Stimulated activated CD8-positive, alpha-beta memory T cell treated with anti-CD3 and anti-CD28 coated beads, Interleukin-7, amount 100 ng/mL, for 1 hour (primary cell): ENCODE measurements at places on chromosomes 5 and 9.
A peak's percentile ranks its signal among the peaks of the same experiment; 100 is the strongest.

GRCh38 chr5:112388074-112388473 lies 31.0 kb downstream of the EPB41L4A start:
- no peak for DNase-seq

GRCh38 chr5:138109463-138110265 lies 25.8 kb downstream of the WNT8A start:
- no peak for DNase-seq

DNA sequence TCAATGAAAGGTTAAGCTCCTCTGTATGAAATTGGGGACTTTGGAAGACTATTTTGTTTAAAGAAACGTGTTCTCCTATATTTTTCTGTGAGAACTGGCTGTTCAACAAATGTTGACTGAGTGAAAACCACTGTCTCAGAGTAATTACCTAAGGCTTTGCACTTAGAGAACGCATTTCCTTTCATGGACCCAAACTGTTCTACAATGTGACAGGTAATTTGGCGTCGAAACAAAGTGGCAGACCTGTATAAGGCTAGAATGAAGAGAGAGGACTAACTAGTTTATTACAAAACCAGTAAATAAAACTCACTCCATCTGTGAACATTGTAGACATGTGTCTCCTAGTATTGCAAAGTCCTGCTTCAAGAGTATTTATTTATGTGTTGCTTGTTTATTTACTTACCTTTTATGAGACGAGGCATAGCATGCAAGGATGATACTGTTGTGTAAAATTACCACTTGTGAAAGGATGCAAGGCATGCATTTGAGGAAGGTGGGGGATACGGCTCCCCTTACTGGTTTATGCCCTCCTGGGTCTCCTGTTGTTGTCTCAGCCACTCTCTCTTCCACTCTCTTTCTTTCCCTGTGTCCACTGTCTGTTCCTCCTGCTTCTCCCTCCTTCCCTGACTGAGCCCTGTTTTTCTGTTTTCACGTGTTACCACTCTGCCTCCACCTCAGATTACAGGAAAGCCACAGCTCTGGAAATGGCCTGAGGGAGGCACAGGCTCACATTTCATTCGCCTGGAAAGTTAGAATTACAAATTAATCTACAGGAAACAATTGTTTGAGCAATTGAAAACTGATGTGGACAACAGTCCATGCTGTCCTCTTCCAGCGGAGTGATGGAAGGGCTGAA lies 444.0 kb upstream of the ZNF608 start:
- no peak for DNase-seq

GRCh38 chr9:93095205-93096130 lies 549 bp upstream of the CARD19 start:
- DNase-seq: peak; percentile 100

DNA sequence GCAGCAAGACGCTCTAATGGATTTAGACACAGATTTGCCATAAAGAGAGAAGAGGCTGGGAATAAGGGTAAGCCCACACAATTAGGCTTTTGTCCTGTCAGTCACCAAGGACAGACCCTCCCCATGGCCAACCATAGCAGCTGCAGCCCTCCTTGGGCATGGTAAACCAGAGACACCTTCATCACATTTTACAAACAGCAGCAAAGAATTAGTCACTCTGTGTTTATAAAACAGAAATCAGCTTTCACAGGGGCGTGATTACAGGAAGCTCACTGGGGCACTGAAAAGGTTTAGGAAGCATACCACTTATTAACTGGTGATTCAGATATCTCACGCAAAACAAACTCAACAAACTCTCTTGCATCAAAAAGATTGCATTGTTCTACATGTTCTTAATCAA lies 37.3 kb upstream of the ZNF622 start:
- no peak for DNase-seq

GRCh38 chr9:1065130-1065529 lies 15.0 kb downstream of the DMRT2 start:
- no peak for DNase-seq

GRCh38 chr9:112218908-112219307 lies 43.8 kb upstream of the SUSD1 start:
- DNase-seq: no peak

- no peak for DNase-seq
Measured at GRCh38 chr9:32706725-32707100, 71.2 kb upstream of the TAF1L start.

DNA sequence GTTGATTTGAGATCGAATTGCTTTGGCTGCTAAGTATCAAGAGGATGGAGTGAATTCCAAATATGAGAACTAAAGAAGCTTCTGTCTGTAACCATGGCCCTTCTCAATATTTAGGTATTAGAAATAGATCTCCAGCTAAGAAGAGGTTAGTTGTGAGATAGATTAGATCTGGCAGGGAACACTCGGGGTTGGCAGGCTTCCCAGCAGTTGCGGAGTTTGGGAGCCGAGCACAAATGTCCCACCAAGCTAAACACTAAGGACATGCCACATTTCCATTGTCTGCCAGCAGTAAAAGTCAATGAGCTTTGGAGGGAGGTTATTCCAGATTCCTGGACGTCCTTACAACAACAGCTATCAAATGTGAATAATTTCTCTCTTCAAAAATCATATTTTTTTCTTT lies 85.8 kb downstream of the TAF11L14 start:
- DNase-seq: no peak

GRCh38 chr9:92059661-92060060 lies 55.6 kb downstream of the SPTLC1 start:
- no peak for DNase-seq

GRCh38 chr5:158485047-158485446 lies 614.7 kb downstream of the EBF1 start:
- DNase-seq: no peak

GRCh38 chr5:43773478-43773844 lies 170.5 kb downstream of the NNT start:
- DNase-seq: no peak

DNA sequence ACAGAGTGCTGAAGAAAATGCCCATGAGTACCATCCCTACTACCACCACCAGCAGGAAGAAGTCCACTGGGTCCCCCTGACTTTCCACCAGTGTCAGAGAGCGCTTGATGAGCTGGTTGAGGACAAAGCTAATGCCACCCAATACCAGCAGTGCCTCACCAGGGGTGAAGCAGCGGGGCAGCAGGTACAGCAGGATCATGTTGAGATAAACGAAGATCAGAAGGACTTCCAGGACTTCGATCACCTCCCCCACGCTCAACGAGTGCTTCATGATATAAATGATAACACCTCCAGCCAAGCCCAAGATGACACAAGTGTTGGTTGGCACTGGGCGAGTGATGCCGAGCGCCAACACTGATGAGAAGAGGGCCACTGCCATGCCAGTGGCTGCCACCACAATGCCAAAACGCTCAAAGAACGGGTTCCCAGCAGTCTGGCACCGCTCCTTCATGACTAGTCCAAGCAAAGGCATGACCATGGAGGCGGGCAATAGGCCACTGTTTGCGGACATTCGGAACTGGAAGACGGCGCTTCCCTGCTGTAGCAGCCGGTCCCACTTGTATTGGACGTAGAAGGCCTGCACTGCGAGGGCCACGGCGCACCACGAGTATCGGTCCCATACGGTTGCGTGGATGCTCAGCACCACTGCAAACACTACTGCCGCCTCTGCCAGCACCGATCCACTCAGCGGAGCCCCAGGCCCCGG lies 679 bp downstream of the DOLK start:
- no peak for DNase-seq

DNA sequence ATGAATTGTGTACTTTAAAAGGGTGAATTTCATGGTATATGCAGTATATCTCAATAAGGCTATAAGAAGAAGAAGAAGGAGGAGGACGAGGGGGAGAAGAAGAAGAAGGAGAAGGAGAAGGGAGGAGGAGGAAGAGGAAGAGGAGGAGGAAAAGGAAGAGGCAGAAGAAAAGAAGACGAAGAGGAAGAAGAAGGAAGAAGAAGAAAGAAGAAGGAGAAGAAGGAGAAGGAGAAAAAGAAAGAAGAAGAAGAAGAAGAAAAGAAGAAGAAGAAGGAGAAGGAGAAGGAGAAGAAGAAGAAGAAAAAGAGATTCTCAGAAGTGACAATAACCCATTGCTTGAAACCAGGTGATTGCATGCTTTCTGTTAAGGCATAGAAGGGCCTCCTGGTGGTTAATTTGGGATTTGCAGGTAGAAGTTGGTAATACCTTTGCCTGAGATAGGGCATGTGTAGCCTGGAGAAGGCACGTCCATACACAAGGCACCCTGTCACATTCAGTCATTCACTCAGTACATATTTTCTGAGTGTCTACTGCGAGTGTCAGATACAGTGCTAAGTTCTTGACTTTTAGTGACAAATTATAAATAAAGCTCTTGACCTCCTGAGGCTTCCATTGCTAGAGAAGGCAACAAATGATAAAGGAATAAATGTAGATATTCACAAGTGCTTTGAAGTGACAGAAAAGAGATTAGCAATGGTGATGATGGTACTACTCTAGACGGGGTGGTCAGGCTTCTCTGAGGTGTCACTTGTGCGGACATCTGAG lies 231.3 kb downstream of the NPR3 start:
- DNase-seq: no peak

GRCh38 chr9:26313108-26313507 lies 579.5 kb downstream of the CAAP1 start:
- no peak for DNase-seq

GRCh38 chr5:174789596-174789995 lies 65.2 kb downstream of the MSX2 start:
- DNase-seq: no peak

- DNase-seq: no peak
Measured at GRCh38 chr5:60687927-60688720, 11.8 kb downstream of the DEPDC1B start.

DNA sequence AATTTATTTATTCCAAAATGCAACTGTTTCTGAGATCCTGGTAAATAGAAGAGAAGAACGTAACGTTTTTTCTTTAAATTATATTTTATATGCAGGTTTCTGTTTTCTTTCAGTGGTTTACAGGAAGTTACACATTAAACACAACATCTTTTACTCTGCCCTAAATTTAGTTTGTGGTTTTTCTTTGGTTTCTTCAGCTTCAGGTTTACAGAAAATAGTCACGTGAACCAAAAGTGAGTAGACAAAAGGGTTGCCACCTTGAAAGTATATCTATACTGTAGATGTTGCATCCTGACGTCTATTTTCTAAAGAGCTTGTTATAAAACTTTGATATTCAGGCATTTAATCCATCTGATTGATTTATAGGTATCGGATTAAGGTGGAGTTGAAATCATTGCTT lies 1236.6 kb downstream of the MAT2B start:
- no peak for DNase-seq

DNA sequence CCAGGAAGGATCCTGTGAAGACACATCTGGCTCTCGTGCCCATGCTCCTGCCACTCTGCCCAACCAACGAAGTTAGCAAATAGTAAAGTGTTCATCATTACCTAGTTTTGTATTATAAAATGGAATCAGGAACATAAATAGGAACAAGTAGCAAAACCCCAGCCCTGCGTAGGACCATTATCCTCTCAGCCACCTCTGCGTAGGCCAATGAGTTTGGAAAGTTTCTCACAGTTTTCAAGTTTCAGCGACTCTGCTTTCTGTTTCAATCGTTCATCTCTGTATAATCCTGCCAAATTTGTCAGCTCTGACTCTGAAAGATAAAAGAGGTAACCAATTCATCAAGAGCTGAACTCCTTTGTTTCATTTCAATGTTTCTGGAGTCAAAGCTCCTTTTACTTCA lies 10.1 kb upstream of the SPATA24 start:
- no peak for DNase-seq

DNA sequence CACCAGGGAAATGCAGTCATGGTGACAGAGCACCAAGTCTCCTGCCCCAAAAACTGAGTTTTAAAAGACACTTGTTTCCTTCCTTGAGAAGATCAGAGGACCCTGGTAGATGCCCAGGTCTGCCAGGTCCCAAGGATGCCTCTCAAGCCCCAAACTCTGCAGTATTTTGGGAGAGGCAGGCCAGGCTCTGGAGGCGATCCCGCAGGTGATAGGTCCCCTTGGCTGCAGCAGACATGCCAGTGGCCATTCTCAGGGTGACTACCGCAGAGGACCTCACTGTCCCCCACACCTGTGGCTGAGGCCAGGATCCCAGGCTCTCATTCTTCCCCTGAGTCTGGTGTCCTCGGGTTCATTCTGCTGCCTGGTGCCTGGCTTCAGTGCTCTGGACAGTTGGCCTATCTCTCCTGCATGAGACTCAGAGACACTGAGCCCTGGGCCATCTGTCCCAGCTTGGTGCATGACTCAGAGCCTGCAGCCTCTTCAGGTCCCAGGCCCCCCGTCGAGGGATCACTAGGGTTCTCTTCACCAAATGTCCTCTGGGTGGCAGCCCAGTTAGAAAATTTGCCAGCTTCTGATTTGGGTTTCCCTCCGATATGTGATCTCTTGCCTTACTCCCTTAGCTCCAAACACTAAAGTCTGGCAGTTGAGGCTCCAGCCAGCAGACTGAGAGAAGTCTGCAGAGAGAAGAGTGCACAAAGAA lies 59.7 kb upstream of the GARNL3 start:
- DNase-seq: no peak

DNA sequence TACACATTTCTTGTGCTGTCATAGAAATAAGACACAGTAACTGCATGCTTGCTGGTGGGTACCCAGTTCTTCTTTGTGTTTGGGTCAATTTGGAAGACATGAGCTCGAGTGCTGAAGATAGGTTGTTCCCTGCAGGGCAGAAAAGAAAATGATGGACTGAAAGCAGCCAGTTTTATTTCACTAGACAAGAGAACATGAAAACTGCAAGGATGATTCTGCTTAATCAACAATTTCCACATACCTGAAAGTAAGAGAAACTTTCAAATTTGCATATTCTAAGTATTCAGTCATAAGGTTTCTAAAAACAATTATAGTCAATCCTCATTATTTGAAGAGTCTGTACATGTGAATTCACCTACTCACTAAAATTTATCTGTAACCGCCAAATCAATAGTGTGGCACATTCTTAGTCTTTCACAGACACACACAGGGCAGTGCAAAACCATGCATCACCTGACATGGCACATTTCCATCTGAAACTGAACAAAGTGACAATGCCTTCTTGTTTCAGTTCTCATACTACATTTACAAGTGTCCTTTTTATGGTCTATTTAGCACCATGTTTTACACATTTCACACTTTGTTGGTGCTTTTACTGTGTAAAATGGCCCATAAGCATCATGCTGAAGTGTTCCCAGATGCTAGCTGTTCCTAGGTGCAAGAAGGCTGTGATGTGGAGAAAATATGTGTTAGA lies 56.9 kb downstream of the HOMER1 start:
- DNase-seq: no peak

GRCh38 chr5:72465066-72465465 lies 42.1 kb downstream of the ZNF366 start:
- DNase-seq: no peak

DNA sequence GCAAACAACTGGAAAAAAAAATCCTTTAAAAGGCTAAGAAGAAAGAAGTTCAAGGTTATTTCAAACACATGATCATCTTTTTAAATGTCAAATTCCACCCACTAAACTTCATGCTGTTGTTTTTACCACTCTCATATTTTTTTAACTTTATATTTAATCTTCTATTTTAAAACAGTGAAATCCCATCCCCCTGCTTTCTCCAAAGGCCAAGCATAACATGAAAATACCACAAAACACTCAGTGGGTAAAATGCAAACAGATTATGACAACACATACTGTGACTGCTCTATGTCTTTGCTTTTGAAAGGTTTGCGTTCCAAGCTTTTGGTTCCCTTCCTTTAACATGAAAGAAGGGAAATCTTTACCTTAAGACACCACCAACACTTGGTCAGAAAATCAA lies 127.6 kb downstream of the SNCAIP start:
- no peak for DNase-seq
